Activated CD8-positive, alpha-beta memory T cell treated with anti-CD3 and anti-CD28 coated beads for 4 hours (primary cell): ENCODE measurements at places on chromosomes 3 and 15.

- no peak for DNase-seq
Observed at GRCh38 chr3:38553071-38553470, 56.9 kb downstream of the EXOG start.

DNA sequence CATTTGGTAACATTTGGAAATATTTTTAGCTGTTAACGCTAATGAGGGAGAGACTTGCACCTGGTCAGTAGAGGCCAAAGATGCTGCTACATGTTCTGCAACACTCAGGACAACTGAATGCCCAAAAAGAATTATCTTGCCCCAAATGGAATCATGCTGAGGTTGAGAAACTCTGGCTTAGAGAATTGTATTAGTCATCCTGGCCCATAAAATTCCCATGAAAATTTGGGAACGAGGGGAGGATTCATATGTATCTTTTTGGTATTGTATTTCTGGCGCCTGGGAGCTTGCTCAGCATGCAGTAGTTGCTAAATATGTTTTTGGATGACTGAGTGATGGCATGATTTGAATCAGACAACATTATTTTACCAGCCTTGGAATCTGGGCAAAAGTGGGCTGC lies 59.9 kb downstream of the CHL1 start:
- DNase-seq: no peak

- DNase-seq: no peak
Observed at GRCh38 chr3:170360916-170361315, 3.4 kb downstream of the SKIL start.

- no peak for DNase-seq
Observed at GRCh38 chr15:58551764-58552504, 120.1 kb downstream of the LIPC start.

DNA sequence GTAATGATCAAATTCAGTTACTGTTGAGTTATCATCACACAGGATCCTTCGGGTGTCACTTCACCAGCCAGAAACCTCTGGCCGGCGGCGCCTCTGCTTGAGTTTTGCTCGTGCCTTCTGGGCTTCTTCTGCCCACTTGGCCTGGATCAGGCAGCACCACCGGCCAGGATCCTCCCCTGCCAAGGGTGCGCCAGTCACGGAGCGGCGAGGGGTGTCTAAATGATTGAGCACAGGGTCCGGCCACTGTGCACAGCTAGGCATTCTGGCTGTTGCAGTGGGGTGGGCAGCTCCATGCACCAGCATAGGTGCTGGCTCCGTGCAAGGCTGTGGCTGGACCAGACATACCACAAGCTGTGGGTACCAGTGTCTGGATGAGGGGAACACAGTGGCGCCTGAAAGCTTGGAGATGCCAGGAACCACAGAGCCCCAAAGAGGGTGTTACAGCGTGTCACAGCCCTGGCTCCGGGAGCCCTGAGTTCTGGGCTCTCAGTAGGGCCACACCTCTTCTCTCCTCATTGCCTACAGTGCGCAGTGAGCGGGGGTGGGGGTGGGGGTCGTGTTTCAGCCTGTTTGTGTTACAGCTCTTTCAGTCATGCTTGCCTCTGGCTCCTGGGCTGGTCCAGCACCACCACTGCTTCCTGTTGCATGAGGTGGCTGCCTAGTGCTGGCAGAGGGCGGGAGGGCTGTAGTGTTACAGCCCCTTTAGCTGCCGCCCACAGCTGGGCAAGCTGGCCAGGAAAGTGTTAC lies 169.4 kb downstream of the FNDC3B start:
- no peak for DNase-seq

GRCh38 chr3:89690646-89691045 lies 583.2 kb downstream of the EPHA3 start:
- DNase-seq: no peak

- DNase-seq: no peak
Observed at GRCh38 chr3:28575746-28576613, 227.4 kb upstream of the AZI2 start.

DNA sequence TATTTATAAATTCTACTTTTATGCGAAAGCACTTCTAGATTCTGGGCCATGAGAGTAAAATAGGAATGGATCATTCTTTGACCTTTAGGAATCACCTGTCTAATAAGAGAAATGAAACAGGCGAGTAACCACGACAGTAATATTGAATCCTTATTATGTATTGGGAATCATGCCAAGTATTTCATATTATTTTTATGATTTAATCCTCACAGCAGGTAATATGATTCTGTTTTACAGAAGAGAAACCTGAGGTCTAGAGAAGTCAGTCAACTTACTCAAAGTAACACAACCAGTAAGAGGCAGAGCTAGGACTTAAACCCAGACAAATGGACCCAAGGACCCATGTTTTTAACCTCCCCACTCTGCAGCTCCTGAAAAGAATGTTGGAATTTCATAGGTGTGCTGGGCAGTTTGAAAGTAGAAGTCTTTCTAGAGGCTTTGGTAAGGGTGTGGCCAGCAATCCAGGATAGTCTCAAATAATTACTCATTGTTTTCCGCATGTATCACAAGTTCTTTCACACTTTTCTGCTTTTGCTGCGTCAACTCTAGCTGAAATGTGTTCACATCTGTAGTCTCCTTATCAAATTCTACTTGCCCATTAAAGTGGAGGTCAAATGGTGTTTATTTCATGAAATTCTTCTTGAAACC lies 181.7 kb downstream of the TPRG1 start:
- no peak for DNase-seq

DNA sequence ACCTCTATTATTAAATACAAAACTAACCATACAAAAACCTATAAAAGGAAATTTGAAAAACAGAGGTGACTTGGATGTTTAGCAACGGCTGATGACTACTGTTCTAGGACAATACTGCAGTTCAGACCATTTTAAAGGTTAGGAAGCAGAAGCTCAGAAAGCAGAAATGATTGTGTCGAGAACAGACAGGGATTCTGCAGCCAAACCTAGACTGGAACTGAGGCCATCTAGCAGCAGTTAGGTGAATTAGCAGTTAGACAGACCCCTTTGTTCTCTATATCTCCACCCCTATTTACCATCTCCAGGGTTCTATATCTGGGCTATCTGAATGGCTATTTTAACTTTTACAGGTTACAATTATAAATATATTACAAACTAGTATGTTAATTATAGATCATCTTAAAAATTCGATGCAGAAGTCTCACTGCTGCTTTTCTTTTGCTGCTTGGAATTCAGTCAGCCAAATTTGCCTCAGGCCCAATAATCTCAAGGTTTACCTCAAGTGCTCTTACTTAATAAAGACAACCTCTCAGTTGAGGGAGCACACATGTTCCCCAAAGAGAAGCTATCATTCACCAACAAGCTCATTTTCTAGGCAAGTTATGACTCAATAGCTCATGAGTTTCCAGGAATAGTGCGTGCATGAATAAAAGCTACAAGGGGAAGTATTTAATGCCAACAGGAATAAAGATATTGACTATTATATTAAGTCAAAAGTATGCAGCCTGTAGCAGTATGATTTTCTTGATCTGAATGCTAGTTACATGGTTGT lies 9.3 kb upstream of the IL1RAP start:
- no peak for DNase-seq

GRCh38 chr15:74332011-74332410 lies 35.4 kb downstream of the CYP11A1 start:
- DNase-seq: no peak

DNA sequence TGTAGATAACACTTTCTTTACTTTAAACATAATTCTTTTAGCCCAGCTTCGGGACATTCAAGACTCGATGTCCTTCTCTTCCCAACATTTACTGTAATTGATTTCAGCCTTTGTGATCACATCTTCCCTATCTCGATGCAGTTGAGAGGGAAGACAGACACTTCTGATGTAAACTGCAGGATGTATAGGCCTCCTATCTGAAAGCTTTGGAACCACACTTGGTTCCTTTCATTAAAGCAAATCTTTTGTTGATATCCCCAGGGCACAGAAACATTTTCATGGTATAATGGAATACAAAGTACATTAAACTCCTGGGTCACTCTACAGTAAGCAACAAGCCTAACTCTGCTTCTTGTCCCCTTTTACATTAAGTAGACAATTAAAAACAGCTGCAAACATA lies 6.4 kb downstream of the GRM7 start:
- DNase-seq: no peak
